ENCODE measurements at places on chromosomes 4 and X.

- no peak for DNase-seq
These were observed 1.9 kb upstream of the PACRGL start for GRCh38 chr4:20698382-20698781.

DNA sequence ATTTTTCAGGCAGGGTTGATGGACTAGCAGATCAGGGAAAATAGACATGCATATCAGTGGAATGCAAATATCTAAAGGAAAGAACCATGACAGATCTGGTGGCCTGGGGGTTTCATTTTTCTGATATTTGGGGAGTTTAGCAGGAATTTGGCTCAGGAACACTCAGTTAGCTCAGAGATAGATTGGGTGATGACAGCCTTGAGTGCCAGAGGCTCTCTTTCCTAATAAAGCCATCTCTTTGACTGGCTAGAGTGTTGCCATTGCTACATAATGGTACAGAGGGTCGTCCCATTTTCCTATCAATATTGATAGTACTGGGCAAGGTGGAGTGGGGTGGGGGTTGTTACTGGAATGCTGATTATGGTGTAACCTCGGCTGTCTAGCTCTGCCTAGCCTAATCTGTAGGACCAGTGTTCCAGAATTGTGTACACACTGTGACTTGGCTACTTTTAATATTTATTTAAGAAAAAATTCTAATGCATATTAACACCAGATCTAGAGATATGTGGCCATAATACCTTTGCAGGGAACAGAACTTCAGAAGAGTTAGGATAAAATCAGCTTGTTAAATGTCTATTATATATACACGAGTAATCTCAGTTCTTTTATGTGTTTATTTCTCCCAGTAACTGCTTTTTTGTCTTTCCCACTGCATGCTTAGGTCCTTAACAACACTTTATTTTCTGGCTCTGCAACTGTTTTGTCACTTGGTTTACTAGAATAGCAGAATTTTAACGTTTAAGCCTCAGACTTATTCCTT, 145.0 kb upstream of the SPOCK3 start:
- no peak for DNase-seq

GRCh38 chrX:2823795-2824386, 4.8 kb upstream of the GYG2 start:
- DNase-seq = no peak

DNA sequence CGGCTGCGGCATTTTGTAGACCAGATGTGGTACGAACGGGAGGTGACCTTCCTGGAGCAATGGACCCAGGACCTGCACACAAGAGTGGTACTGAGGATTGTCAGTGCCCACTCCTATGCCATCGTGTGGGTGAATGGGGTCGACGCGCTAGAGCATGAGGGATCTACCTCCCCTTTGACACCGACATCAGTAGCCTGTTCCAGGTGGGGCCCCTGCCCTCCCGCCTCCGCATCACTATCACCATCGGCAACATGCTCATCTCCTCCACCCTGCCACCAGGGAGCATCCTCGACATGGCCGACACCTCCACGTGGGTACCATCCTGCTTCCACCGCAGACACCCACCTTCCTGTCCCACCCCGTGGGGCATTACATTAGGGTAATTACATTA, 46.2 kb downstream of the SMARCA5 start:
- DNase-seq = no peak

DNA sequence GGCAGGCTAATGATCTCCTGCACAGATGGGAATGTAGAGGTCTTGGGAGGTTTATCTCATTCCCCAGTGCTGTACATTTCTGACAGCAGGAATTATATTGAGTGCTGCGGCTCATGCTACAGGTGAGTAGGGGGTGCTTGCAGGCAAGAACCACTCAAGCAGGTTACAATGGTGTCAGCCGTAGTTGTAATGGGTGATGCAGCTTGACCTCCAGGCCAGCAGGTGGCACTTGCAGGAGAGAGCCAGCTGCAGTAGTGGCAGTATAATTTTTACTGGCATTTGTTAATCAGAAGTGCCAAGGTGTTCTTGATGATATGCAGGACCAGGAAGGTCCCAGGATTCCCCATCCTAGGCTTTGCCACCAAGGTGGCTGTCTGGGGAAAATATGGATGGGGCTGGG, 759.6 kb upstream of the NDST4 start:
- no peak for DNase-seq

GRCh38 chr4:40585201-40585799, 44.4 kb downstream of the RBM47 start:
- DNase-seq = no peak

Measured in SW480 (cell line).